ENCODE measurements at places on chromosomes 1 and 21.

DNA sequence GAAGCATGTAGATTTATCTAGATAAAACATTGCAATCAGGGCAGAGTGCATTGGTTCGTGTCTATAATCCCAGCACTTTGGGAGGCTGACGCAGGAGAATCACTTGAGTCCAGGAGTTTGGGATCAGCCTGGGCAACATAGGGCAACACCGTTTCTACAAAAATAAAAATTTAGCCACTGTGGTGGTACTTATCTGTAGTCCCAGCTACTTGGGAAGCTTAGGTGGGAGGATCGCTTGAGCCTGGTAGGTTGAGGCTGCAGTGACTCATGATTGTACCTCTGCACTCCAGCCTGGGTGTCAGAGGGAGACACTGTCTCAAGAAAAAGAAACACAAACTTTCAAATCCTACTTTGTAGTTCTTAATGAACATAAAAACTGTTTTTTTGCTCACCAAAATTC, 64.2 kb upstream of the RCC1 start:
- DNase-seq: no peak

DNA sequence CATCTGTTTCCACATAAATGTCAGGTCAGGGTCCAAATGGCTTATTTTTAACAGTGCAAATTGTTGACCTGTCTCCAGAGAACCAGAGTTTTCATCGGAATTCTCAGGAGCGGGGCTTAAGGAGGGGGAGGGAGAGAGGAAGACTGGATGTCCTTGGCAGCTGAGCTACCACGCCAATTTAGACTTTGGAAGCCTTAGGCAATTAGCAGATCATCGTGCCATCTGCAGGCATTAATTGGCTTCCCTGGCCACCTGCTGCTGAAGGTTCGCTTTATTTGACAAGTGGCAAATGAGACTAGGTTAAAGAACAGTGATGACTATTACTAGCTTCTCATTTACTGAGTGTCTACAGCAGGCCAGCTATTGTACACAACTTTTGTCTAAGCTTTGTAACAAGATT, 43.7 kb downstream of the HLX start:
- DNase-seq: no peak

- no peak for DNase-seq
Observed at GRCh38 chr1:116127123-116127847, 16.1 kb downstream of the MAB21L3 start.

DNA sequence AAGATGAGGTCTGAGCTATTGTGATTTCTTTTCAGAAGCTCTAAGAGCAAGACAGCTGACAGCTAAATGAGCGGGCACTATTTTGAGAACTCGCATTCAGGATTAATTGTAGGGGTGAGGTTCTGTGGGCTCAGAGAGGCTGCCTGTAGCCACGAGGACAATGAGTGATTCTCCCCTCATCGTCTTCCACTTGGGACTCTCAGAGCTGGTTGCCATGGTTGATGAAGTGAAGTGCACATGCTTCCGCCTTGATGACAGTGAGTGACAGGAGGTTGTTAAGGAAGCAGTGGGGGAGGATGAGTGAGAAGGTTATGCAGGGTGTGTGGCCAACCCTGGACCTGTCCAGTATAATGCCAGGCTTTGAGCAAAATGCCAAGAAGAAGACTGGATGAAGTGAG, 341.7 kb downstream of the PCP4 start:
- DNase-seq: no peak

DNA sequence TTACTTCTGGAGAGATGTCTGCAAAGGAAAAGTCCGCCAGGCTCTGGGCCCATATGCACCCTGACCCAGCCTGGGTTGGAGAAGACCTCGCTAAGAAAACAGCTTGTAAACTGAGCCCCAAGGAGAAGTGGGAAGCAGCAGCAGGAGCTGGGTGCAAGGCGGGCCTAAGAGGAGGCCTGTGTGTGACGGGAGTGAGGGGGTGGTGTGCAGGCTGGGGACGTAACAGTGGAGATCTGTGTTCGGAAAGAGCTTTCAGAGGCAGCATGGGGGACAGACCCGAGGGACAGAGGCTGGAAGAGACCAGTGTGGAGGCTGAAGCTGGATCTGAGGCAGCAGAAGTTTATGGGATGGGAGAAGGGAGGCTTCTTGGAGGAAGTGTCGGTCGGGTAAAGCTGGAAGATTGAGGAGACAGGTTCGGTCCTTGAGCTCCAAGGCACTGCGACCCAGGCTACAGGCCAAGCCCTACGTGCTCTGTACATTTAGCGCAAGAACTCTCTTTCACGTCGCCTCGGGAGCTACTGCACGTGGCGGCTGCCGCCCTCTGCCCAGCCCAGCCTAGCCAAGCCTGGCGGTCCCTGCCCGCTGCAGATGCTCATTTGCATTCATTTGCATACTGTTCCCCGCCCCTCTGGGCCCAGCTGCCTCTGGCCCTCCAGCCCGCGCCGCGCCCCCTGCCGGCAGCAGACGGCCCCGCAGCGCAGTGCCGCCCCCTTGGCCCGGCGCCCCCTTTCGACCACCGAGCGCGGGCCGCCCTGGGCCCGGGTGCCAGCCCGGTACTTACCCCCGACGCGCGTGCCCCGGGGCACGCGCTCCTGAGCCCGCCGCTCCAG, 6.3 kb downstream of the HPCA start:
- peak; percentile 43 for DNase-seq

DNA sequence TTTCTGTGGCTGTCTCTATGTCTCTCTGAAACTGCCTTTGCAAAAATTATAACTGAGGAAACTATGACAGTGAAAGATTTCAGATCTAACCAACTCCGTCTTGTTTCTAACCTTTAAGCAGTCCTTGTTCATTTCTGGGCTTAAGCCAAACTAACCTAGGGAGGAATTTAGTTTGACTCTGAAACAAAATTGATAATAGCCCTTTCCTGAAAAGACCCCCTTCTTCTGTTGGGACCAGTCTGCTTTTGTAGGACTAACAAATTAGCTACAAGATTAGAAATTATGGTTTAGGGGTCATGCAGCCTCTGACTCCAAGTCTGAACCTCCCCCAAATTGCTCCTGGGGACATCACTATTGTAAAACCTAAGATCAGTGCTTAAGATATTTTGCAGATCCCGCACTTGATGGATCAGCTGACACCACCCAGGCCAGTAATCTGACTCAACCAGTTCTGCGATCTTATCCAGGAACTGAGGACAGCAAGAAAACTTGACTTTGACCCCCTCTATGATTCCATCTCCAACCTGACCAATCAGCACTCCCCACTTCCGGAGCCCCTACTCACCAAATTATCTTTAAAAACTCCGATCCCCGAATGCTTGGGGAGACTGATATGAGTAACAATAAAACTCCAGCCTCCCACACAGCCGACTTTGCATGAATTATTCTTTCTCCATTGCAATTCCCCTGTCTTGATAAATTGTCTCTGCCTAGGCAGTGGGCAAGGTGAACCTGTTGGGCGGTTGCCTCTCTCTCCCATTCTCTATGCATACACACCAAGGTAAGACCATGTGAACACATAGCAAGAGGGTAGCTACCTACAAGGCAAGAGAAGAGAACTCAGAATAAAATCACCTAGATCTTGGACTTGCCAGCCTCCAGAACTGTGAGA, 11.1 kb upstream of the TRIM63 start:
- no peak for DNase-seq

DNA sequence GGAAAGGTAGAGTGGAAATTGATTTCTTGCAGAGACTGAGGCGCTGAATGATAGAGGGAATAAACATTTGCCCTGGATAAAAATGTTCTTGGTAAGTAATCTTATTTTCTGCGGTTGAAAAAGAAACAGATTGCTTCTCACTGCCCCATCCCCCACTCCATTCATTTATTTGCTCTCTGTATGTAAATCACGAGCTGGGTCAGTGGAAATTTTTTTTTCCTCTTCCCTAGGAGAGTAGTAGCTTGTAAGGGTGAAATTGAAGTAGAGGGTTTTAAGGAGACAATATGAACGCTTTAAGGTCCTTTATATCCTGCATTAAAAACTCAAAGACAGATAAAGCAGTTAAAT, 1.4 kb upstream of the BRINP3 start:
- DNase-seq: no peak

- DNase-seq: no peak
Observed at GRCh38 chr21:45164838-45165237, 90.5 kb downstream of the ADARB1 start.

GRCh38 chr1:19460535-19461219, 24.7 kb downstream of the CAPZB start:
- DNase-seq: no peak

- no peak for DNase-seq
Observed at GRCh38 chr1:41642922-41643821, 158.7 kb upstream of the EDN2 start.

DNA sequence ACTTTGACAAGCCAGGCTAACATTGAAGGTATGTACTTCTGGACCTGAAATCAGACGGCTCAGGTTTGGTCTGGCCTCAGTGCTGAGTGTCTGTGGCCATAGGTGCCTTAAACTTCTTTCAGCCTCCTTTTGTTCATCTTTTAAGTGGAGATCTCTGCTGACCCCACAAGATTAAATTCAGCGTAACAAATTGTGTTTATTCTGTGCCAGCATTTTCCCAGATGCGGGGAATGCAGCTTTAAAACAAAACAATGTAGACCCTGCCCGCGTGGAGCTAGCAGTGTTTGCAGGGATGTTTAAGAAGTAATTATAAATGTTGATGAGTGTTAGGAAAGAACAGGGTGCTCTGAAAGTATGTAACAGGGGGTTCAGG, 923 bp downstream of the CAP1 start:
- no peak for DNase-seq

DNA sequence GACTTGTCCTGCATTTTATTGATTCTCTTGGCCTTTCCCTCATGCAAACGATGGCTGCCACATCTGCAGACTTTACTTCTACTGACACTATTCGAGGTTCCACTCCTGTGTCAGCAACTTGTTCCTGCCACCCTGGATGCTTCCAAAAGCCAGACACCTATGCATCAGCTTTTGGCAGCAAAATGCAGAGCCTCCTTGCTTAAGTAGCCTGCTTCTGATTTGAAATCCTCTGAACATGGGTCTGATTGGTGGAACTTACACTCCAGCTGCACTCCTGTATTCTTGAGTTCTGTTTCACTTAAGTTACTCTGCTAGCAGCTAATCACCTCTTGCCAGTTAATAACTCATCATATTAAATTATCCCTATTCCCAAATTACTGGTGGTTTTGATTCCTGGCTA, 152.1 kb upstream of the FMN2 start:
- no peak for DNase-seq

DNA sequence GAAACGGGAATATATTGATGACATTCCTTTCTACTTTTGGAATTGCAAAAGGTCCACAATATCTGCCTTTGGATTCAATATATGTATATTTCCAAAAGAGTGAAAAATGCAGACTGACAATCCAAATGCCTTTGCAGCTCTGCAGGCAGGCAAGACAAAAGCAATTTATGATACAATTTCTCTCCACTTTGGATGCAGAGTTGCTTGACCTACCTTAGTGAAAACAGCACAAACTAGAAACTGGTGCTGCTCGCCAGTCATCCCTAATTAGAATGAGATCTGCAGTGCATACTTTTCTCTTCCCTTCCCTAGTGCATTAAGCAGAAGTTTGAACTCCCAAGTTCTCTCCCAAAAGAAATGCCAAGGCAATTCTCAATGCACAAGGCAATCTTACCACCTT, 56.8 kb downstream of the KIAA0319L start:
- no peak for DNase-seq

GRCh38 chr1:240965581-240966091, 353.7 kb upstream of the GREM2 start:
- DNase-seq: no peak

DNA sequence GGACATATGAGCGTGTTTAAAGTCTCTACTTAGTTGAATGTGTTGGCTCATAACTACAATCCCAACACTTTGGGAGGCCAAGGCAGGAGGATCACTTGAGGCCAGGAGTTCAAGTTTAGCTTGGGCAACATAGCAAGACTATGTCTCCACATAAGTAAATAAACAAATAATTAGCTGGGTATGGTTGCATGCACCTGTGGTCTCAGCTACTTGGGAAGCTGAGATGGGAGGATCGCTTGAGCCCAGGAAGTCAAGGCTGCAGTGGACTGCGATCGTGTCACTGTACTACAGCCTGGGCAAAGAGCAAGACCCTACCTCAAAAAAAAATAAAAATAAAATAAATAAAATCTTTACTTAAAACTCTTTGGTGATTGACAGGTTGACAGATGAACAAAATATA, 13.0 kb upstream of the PDIK1L start:
- DNase-seq: no peak

- no peak for DNase-seq
Observed at GRCh38 chr21:28669321-28669720, 323.4 kb downstream of the LTN1 start.

GRCh38 chr1:30329802-30330557, 393.4 kb downstream of the MATN1 start:
- DNase-seq: no peak

- DNase-seq: no peak
Observed at GRCh38 chr1:64887689-64888217, 78.6 kb downstream of the JAK1 start.

All from inflammatory macrophage treated with lipopolysaccharide for 4 hours (primary cell).